ENCODE measurements at places on chromosomes 12 and 14.
A peak's percentile ranks its signal among the peaks of the same experiment; 100 is the strongest.

DNA sequence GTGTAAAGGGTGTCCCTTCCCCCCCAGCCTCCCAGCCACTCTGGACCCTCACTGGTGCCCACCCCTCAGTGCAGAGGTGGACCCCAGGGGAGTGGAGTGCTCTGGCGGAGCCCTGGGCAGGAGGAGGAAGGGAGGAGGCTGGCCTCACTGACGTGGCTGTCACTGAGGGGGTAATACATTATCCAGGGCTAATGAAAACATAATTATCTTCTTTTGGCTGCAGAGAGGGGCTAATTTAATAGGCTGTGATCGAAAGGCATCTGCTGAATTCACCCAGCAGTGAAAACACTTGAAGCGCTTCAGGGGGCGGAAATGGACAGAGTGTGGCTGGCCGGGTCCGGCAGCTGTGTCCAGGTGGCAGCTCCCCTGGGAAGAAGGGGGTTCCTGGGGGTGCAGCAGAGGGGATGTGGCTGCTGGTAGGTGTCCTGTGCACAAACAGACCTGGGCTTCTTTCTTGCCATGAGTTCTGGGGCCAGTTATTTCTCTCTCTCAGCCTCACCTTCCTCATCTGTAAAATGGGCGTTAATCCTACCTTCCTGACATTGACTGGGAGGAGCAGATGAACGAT, 3.7 kb upstream of the NOS1 start:
- DNase-seq, result peak; percentile 17

DNA sequence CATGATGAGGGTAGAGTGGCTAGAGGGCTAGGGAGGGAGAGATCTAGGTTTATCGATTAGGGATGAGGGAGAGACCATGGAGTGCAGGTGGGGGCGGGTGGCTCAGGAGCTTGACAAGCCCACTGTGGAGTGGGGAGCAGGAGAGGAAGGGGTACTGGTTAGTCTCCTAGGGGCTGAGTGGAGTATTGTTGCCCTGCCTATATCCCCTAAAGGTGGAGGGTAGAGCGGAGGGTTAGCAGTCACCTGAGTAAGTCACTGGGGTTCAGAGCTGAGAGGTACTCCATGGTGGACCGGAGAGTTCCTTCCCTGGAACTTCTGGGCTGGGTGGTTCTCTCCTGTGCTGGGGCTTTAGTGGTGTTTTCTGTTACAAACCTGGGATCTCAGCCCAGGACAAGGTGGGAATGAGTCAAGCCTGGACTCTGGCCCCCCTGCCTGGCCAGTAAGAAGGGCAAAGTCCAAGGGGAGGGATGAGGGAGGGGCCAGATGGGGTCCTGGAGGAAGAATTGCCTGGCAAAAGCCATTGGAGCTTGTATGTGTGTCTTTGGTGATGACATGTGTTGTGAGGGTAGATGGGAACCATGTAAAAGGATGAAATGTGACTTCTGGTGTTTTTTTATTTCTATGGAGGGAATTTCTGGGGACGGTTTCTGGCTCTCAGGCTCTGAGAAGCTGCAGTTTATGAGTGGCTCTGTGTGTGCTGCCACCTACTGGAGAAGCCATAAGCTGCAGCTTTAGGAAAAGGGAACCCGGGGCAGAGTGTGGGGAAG, at the start of gene CIDEB:
Gene CIDEB, minus strand, starts transcription at position 403 of the 767 bp plus-strand sequence. Its CDS starts 119 bp downstream, at position 284.
- DNase-seq, result peak; percentile 95

- DNase-seq, result no peak
These were observed 327.7 kb downstream of the RAD51B start for GRCh38 chr14:68147303-68147702.

- DNase-seq, result no peak
These were observed 25.0 kb upstream of the RNASE3 start for GRCh38 chr14:20866194-20866593.

GRCh38 chr12:1883513-1883912, 34.9 kb downstream of the CACNA2D4 start:
- no peak for DNase-seq

- no peak for DNase-seq
These were observed 103.5 kb downstream of the GLT1D1 start for GRCh38 chr12:128956755-128957154.

DNA sequence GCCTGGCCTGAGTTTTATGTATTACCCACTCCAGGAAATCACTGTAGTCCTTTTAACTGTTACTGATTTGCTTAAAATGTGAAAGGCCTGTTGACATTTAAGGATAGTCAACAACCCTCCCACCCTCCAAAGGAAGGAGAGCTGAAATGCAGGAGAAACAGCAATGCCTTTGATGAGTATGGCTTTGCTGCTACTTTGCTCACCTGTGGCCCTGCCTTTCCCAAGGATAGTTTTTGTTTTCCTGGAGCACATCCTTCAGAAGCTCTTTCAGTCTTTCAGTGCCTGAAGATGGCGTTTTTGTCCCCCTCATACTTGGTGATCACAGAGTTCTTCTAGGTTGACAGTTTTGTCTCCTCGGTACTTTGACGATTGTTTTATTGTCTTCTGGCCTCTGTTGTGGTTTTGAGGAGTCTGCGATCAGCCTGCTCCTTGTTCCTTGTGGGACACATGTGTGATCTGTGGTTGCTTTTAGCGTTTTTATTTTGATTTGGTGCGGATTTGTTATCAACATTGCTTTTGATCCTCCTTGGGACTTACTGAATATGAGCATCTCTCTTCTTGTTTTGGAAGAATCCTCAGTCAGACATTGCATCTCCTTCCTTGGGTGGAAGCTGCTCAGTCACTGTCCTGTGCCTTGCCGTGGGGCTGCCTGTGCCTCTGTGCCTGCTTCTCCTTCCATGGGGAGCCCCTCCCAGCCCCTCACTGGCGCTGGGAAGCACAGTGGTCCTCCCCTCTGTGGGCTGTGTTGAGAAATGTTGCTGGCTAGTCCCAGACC, 17.2 kb downstream of the PACS2 start:
- no peak for DNase-seq

DNA sequence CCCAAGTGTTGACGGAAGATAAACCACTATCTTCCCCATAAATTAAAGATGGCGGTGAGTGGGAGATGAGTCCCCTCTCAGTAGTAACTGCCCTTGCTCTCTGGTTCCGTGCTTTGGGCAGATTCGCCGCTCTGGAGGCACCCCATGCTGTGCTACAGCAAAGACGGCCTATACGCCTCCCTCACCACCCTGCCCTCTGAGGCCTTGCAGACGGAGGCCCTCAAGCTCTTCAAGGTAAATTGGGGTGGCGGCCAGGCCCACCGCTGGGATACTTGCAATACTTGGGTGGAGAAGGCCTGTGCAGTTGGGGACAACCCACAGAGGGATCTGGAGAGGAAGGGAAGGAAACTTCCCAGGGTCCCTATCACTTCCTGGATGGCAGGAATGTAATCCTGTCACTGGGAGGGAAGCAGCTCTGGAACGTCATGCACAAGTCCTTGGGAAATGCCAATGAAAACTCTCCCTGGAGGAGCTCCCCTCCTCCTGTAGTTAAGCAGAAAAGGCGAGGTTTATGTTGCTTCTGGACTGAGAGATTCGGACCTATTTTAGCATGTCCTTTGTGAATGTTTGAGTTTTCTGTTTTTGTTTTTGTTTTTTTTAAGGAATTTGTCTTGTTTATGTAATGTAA, 22.8 kb downstream of the PIGH start:
- DNase-seq, result no peak

GRCh38 chr12:48061938-48062719, 43.8 kb downstream of the SENP1 start:
- DNase-seq, result no peak

- no peak for DNase-seq
These were observed 54.6 kb downstream of the TSPAN11 start for GRCh38 chr12:30980955-30981662.

DNA sequence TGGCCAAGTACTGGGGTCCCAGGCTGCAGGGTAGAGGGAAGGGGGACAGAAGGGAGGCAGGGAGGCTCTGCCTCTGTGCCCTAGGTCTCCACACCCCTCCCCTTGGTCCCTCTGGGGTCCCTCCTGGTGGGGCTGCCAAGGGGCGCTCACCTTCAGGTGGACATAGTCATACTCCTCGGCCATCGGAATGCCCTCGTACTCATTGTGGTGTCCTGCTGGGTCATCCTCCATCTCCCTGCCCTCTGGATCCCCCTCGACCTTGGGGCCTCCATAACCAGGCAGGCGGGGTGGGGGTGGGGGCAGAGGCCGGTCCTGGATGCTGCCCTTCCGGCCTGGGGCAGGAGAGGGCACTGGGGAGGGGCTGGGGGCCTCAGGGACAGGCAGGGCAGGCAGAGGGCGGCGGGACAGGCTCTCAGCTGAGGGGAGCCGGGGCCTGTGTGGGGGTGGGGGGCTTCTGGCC, 5.8 kb downstream of the EFS start:
- no peak for DNase-seq

DNA sequence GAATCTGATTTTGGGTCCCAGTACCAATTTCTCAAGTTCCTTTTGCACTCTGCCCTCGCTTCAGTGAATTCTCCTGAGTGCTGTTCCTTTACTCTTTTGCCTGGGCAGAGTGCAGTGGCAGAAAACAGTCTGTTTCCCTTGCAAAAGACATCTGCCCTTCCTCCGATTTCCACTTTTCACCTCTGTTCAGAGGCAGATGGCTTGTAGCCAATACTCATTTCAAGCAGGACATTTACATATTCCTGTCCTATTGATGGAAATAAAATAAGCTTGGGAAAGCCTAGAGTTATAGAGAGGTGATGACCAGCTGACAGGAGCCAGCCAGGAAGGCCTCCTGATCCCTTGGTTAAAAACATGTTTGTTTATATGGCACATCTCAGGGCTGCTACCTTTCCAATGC, 111.0 kb downstream of the SLC8A3 start:
- no peak for DNase-seq

GRCh38 chr12:55957106-55957859, 8.6 kb downstream of the PMEL start:
- no peak for DNase-seq

GRCh38 chr14:76917158-76917596, 91.0 kb downstream of the LRRC74A start:
- no peak for DNase-seq

DNA sequence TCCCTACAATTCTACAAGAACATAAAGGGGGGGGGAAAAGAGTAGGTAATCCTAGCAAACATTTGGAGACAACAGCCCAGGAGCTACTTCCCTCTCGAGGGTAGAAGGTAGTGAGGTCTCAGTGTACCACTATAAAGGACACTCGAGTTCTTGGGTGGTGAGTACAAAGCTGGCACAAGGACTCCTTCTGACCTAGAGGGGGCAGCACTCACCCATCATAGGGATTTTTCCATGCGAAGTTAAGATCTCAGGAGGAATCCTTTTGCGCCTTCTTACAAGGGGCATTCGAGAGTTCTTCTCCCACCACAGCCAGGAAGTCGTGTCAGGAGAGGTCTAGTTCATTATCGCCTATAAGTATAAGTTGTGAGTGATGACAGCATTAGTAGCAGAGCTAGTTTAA, 200.2 kb upstream of the RBM19 start:
- DNase-seq, result peak; percentile 4

DNA sequence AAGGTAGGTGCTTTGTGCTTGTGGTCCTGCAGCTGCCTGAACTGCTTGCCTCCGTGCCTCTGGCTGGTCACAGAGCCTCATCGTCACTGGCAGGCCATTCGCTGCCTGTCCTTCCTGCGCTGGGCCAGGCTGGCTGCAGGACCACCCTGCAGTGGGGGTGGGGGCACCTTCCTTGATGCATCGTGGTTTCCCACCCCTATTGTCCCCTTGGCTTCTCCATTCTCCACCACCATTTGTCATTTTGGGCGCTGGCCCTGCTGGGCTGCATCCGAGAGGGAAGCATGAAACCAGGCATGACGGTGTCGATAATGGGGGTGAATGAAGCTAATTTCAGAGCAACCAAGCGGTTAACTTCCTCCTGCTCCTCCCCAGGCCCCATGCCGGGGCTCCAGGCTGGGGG, 127.7 kb downstream of the NRXN3 start:
- no peak for DNase-seq

DNA sequence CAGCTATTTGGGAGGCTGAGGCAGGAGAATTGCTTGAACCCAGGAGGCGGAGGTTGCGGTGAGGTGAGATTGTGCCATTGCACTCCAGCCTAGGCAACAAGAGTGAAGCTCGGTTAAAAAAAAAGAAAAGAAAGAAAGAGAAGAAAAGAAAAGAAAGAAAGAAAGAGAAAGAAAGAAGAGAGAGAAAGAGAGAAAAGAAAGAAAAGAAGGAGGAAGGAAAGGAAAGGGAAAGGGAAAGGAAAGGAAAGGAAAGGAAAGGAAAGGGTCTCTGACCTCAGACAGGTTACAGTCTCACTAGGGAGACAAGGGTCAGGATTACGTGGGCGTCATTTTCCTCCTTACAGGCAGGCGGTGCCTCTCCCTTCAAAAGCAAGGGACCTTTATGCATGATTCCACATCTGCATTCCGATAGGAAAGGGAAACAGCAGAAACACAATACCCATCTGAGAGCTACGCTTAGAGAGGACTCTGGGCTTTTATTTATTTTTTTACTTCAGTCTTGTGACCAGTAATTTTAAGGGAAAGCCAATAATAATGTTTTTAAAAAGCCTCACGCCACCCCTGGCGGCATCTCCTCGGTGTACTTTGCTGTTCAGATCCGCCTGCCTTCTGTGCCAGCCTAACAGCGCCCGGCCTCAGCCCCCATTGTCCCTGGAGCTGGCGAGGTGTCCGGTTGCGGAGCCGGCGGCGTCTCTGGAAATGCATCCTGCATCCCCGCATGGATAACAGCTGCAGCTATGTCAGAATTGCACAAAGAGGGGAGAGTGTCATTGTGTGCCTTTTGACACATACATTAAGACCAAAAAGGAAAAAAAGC, 945 bp upstream of the HIP1R start:
- DNase-seq, result peak; percentile 89

- DNase-seq, result no peak
These were observed 7.2 kb downstream of the MBD6 start for GRCh38 chr12:57529831-57530230.

DNA sequence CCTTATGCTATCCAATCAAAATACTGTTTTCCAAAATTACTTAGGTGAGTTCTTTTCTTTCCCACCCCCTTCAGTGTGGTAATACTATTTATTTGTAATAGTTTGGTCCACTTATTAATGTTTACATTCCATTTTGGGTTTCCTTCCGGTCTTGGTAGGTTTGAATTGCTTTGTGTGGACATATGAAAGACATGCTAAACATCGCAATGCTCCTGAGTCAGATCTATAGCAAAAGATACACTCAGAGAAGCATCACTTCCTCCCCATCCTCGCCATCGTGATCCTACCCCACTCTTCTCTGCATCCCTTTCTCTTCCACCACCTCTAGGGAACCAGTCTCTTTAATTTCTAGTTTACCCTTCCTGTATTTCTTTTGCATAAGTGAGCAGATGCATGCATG, 30.0 kb downstream of the TUNAR start:
- DNase-seq, result no peak

GRCh38 chr14:100031506-100032281, 33.5 kb upstream of the EVL start:
- DNase-seq, result no peak

- DNase-seq, result peak; percentile 69
These were observed 16.2 kb downstream of the SYNE3 start for GRCh38 chr14:95500201-95500681.

- DNase-seq, result no peak
These were observed 212.1 kb upstream of the FKBP4 start for GRCh38 chr12:2582631-2583030.

- DNase-seq, result no peak
These were observed 225.2 kb upstream of the BTG1 start for GRCh38 chr12:92370828-92371227.

- DNase-seq, result peak; percentile 73
These were observed 1.7 kb upstream of the HOXC4 start for GRCh38 chr12:54051874-54052437.
